ENCODE measurements at places on chromosomes 5 and 9.

DNA sequence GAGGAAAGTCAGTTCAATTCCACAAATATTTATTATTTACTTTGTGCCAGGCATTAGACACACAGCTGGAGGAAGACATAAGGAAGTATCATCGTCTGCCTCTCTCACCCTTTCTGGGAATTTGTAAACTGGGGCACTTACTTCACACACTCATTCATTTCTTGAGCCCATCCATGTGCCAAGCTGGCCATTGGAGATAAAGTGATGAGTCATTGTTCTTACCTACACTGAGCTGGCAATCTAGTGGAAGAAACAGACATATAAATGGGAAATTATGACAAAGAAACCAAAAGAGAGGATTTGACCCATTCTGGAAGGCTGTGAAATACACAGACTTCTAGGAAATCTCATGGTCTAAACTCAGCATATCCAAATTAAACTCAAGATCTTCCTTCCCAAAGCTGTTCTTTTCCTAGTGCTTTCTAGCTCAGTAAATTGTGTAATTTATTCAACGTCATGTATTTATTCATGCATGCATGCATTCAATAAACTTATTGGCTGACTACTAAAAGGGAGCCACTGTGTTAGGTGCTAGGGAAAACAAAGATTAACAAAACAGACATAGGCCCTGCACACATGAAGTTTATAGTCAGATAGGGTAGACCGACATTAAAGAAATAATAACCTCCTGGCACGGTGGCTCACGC lies 65.3 kb downstream of the SH3RF2 start:
- no peak for DNase-seq

GRCh38 chr9:76709020-76709419 lies 55.2 kb upstream of the PCA3 start:
- no peak for DNase-seq

GRCh38 chr9:135976531-135976930 lies 15.4 kb upstream of the UBAC1 start:
- no peak for DNase-seq

- no peak for DNase-seq
Observed at GRCh38 chr5:134079748-134080581, 34.5 kb upstream of the TCF7 start.

- DNase-seq = no peak
Observed at GRCh38 chr5:138482638-138483037, 17.4 kb downstream of the EGR1 start.

- DNase-seq = no peak
Observed at GRCh38 chr9:137048655-137049543, 2.9 kb upstream of the NPDC1 start.

GRCh38 chr9:83154821-83155220 lies 91.9 kb upstream of the RASEF start:
- no peak for DNase-seq

GRCh38 chr5:78511121-78511906 lies 137.3 kb downstream of the LHFPL2 start:
- no peak for DNase-seq

DNA sequence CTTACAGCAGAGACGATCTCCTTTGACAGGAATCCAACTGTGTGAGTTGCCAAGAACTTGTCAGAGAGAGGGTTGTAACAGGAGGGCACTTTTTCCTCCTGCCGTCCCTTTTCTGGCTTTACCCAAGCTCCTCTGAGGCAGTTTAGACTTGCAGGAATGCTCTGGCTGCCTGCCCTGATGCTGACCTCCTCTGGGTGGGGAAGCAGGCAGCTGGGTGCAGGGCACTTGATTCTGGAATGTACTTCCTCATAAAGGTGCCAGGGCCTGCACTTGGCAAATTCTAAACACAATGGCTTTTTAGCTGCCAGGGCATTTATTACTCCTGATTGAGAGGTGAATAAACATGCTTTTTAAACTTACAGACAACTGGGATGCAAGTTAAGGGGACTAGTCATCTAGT lies 190.4 kb downstream of the EPB41L4A start:
- DNase-seq = no peak

GRCh38 chr5:129619782-129620181 lies 128.1 kb upstream of the MINAR2 start:
- DNase-seq = no peak

DNA sequence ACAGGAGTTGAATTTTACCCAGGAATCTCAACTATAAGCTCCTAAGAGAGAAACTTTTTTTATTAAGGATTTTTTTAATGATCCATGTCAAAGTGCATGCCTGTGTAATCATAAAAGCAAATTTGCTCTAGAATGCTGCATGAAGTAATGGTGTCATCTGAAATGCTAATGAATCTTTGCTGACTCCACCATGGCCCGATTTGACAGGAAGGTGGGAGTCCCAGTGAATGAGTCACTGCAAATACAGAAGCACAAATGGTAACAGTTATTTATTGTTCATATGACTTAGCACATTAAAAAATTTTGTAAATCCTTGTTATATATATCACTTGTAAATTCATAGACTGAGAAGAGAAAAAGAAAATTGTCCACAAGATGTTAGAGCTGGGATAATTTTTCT lies 341.3 kb downstream of the RASEF start:
- DNase-seq = no peak
